ENCODE measurements at places on chromosomes 5 and 9.

DNA sequence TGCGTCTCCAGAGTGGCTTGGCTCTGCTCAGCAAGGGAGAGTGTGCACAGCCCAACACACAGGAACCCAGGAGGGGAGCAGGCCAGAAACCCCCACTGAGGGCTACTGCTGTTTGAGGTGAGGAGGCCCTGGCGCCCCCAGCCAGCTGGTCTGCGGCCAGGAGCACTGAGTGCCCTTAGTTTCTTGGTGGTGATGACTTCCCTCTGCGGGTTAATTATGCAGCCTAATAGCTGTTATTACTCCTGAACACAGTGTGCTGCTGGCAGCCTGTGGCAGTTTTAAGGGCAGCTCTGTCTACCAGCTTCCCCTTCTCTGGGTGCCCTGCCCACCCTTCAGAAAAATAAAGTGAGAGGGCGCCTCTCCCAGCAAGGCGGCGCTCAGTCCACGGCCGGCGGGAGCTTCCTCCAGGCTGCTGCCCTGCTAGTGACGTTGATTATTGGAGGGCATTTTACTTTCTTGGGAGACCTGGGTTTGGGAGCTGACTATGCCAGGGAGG, 19.2 kb downstream of the GADD45G start:
- no peak for DNase-seq

DNA sequence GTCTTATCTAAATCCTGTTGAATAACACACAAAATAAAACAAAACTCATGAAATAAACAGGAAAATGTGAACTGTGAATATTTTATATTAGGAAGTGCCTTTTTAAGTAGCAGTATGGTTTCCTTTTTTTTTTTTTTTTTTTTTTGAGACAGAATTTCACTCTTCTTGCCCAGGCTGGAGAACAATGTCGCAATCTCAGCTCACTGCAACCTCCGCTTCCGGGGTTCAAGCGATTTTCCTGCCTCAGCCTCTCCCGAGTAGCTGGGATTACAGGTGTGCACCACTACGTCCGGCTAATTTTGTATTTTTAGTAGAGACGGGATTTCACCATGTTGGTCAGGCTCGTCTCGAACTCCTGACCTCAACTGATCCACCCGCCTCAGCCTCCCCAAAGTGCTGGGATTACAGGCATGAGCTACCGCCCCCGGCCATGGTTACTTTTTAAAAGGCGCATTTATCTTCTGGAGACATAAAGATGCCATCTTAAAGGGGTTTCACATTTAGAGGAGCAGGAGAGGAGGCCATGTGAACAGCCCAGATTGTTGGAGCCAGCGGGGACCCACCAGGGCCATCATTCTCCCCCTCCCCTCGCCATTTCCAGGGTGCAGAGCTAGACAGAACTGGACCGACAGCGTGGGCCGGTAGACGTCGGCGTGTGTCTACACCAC, 64.1 kb downstream of the ROR2 start:
- no peak for DNase-seq

- DNase-seq, result no peak
Measured at GRCh38 chr5:124088289-124089032, 576.5 kb downstream of the CSNK1G3 start.

DNA sequence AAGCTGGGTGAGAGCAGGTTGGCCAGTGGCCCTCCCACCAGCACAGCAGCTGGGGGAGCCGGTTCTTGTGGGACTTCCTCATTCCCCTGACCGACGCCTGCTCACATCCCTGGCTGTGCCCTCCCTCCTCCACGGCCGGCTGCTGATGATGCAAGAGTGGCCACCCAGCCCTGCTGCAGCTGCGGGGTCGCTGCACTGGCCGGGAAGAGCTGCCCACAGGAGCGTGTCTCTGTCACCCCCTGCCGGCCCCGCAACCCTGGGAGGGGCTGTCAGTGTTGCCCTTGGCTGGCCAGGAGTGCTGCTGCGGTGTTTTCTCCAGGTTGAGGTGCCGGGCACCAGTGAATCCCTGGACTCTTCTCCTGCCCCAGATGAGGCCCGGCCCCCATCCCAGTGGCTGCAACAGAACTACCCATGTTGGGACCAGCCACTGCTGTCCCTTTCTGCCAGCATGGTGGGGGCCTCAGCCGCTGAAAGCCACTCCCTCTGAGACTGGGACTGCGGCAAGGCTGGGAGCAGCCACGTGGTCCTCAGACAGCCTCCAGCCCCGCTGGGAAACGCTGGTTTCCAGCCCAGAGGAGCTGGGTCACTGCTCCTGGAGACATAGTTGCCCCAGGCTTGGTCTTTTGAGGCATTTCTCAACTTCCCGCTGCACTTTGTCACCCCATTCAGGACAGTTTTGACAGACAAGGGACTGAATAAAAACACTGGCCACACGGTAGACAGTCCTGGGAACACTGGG, 739 bp downstream of the CARD9 start:
- DNase-seq, result no peak

- no peak for DNase-seq
Measured at GRCh38 chr5:128613766-128614165, 75.7 kb upstream of the FBN2 start.

- DNase-seq, result no peak
Measured at GRCh38 chr5:168851902-168852321, 272.7 kb upstream of the PANK3 start.

GRCh38 chr5:83034528-83035207, 42.5 kb downstream of the TMEM167A start:
- no peak for DNase-seq

GRCh38 chr5:132369474-132370180, at the start of gene SLC22A5:
SLC22A5 (plus strand) TSS chr5:132369710; CDS start chr5:132369973, 263 bp downstream.
- peak; percentile 56 for DNase-seq

- DNase-seq, result no peak
Measured at GRCh38 chr9:72427801-72428200, 62.8 kb upstream of the ZFAND5 start.

DNA sequence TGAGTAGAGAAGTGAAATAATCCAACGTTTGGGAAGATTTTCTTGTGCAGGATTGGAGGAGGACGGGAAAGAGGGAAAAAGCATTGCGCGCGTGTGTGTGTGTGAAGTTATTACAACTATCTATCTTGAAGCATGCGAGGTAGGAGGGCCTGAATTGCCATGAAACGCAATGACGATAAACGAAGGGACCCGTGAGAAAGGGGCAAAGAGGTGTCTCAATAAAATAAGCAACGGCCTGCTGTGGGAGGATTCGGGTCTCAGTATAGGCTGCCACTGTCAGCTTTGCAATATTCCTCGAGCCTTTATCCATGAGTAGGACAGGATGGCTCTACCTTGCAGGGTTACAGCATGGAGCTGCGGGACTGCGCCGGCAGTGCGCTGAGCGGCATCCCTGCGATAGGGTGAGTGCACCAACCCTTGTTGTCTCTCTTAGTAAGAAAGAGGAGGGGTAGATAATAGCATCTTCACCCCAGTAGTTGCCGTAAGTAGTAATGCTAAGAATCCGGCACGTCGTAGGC, 631 bp upstream of the RCL1 start:
- no peak for DNase-seq

GRCh38 chr9:14488421-14489190, 174.7 kb upstream of the NFIB start:
- no peak for DNase-seq

- DNase-seq, result no peak
Measured at GRCh38 chr5:154025951-154026350, 12.8 kb downstream of the FAM114A2 start.

- DNase-seq, result peak; percentile 49
Measured at GRCh38 chr9:96020792-96021550, 145.5 kb downstream of the ERCC6L2 start.

- no peak for DNase-seq
Measured at GRCh38 chr9:89036891-89037290, 45.6 kb downstream of the S1PR3 start.

- DNase-seq, result no peak
Measured at GRCh38 chr5:103808464-103809106, 246.0 kb upstream of the NUDT12 start.

- DNase-seq, result no peak
Measured at GRCh38 chr9:99593610-99594009, 228.1 kb upstream of the NR4A3 start.

DNA sequence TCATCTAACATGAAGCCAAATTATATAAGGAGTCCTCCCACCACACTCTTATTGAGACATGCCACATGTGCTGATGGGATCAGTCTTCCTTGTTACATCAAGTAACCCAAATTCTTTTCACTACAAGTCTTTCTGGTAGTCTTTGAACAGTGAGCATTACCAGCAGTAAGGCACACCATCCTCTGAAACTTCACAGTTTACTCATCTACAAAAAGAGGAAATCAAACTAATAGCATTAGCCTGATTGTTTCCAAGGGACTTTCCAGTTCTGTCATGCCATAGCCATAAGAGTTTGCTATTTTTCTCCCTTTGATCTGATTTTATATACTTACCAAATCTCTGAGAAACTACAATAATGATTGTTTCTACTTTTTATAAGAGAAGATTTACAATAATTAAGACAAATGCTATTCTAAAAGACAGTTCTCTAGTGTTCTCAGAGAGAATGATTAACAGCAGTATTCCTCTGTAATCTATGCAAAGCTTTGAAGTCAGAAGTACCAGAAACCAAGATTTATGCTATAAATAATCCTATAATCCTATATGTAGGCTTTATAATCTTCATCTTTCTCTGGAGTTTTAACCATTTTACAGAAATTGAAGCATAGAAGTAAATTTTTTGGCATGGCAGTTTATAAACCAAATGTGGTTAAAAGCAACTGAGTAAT, 166.2 kb upstream of the ACO1 start:
- no peak for DNase-seq

GRCh38 chr5:1315709-1316587, 21.1 kb upstream of the TERT start:
- peak; percentile 13 for DNase-seq

DNA sequence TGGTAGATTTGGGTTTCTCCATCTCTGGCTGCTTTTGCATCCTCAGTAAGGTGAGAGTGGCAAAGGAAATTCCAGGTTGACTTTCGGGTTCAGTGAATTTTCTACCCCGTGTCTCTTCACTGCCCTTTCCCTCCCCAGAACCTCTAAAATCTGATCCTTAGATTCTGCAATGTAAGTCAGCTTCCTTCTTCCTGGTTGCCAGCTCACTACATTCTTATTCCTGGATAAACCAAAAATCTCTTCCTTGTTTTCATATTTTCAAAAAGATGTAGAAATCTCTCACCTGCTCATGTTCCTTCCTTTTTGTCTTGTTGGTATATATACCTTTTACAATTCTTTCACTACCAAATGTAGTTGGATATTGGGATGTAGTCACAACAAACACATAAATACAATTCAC, 145.8 kb downstream of the TMC1 start:
- no peak for DNase-seq

DNA sequence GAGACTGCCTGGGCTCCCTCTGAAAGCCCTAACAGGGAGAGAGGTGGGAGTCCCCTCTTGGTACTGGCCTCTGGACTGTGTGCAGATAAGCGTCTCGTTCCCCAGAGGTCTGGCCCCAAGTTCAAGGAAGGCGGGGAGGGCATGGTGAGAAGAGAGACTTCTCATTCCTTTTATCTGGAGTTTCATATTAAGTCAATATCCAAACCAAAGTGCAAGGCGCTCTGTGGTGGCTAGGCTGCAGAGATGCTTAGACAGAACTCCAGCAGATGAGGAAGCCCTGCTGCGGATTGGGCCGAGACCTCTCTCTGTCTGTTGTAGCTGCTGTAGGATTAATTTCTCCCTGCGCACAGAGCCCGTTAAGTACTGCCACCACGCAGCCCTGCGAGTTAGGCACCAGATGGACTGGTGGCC, 16.0 kb downstream of the MVB12B start:
- DNase-seq, result no peak

DNA sequence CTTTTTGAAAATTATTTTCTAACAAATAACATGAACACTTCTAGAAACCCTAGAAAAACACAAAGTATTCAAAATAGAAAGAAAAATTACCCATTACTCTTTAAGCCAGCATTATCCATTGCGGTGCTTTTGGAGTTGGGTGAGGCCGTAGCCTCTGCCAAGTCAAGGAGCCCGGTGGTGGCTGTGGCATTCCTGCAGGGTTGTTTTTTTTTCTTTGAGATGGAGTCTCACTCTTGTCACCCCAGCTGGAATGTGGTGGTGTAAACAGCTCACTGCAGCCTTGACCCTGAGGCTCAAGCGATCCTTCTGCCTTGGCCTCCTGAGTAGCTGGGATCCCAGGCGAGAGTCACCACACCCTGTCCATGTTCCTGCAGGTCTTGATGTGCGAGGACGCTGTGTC, 8.2 kb upstream of the AHRR start:
- DNase-seq, result no peak

GRCh38 chr5:45532826-45533624, 163.2 kb downstream of the HCN1 start:
- DNase-seq, result no peak

DNA sequence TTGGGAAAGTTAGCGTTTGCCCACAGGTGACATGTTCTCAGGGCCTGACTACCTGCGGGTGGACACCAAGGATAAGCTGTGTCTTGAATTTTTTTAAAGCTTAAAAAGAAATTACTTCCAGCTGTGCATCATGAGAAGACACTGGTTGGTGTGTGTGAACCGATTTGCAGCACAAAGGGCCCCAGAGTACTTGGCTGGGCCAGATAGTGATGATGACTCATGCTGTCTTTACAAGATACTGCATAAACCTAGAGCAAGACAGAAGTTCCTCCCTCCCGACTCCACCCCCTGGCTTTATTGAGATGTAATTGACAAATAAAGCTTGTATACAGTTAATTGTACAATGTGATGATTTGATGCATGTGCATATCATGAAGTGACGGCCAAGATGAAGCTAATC, 212.8 kb downstream of the NXNL2 start:
- DNase-seq, result no peak

- DNase-seq, result no peak
Measured at GRCh38 chr5:68722357-68722756, 371.5 kb upstream of the SLC30A5 start.
